ENCODE measurements at places on chromosomes 5 and 9.

GRCh38 chr9:87152256-87152655 is 204.9 kb upstream of the GAS1 start:
- no peak for DNase-seq

GRCh38 chr5:16542236-16542635 is 74.6 kb downstream of the RETREG1 start:
- DNase-seq: no peak

GRCh38 chr9:21001581-21001980 is 29.9 kb downstream of the HACD4 start:
- no peak for DNase-seq

GRCh38 chr5:39283231-39283818 is 64.0 kb upstream of the FYB1 start:
- DNase-seq: no peak

All from stimulated activated CD8-positive, alpha-beta memory T cell treated with anti-CD3 and anti-CD28 coated beads, Interleukin-7, amount 100 ng/mL, for 48 hours (primary cell).